ENCODE measurements at places on chromosomes 16 and 17.

GRCh38 chr16:23509782-23510163 lies 521 bp downstream of the GGA2 start:
- DNase-seq: no peak

DNA sequence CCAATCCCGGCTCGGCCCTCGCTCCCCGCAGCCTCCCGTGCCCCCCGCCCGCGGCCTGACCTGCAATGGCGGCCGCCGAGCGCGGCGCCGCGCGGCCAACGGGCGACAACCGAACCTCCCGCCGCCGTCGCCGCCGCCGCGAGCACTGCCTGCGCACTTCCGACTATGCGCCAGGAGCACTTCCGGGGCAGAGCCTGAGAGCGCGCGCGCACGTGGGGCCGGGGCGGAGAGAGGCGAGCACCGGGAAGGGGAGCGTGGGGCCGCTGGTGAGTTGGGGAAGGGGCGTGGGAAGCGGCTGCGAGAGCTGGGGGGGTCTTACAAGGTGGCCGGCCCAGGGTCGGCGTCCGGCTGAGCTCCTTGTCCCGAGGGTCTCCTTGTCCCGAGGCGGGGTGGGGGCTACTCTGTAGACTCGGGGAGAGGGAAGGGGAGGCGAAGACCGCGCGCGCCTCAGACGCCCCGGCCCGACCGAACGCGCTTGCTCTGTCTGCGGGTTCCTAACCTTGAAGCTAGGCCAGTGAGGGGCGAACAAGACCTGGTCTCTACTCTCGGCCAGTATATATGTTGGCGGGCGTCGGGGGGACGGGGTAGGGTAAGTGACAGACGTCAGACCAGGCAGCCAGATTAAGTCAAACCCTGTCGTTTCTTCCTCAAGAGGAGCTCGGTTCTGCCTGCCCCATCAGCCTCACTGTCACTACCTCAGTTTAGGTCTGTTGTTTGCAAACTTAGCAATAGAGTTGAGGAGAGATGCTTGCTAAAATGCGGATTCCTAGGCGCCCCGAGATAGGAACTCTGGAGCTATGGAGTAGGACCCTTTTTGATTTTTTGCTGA lies at the start of the genes CHTF8 and UTP4:
TSS of gene CHTF8 (minus strand) at position 165 of the 829 bp plus-strand sequence. CDS start 11,130 bp downstream, outside the sequence.
TSS of gene UTP4 (plus strand) at position 226 of the 829 bp plus-strand sequence. CDS start 811 bp downstream, outside the sequence.
- DNase-seq: peak; percentile 85

DNA sequence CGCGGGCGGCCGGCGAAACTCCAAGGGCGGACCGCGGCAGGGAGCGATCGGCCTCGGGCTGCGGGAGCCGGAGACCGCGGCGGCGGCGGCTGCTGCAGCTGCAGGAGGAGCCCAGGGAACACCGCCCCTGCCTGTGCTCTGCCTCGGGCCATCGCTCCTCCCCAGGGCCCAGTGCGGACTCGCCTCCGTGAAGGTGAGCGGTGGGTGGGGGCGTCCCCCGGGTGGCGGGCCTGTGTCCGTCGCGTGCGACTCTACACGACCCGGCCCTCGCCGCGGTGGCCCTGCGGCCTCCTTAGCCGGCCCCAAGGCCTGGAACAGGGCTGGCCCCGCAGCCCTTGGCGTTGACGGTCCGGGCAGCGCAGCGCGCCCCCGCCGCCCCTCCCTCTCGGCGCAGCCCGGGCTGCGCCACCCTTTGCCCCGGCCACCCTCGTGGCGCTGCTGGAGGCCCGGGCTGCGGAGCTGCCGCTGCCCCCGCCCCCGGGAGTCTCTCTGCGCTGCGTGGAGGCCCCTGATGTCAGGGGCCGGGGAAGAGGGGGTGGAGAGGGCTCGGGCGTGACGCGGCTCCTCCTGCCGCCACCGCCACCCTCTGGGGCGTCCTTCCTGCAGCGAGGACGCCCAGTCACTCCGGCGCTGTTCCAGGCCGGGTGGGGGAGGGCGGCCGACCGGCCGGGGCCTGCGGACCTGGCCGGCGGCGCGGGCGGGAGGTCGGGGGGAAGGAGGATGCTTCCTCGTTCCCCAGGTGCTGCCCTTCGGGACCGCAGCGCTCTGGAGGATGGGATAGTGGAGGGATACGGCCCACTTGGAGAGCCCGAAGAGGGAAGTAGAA lies 485 bp downstream of the DYNLL2 start:
- DNase-seq: peak; percentile 74

GRCh38 chr17:49194297-49194607 lies 16.1 kb downstream of the GNGT2 start:
- DNase-seq: no peak

GRCh38 chr16:85120006-85120340 lies 7.7 kb upstream of the CIBAR2 start:
- DNase-seq: no peak

- no peak for DNase-seq
Observed at GRCh38 chr16:5905935-5906334, 808.3 kb upstream of the EEF2KMT start.

DNA sequence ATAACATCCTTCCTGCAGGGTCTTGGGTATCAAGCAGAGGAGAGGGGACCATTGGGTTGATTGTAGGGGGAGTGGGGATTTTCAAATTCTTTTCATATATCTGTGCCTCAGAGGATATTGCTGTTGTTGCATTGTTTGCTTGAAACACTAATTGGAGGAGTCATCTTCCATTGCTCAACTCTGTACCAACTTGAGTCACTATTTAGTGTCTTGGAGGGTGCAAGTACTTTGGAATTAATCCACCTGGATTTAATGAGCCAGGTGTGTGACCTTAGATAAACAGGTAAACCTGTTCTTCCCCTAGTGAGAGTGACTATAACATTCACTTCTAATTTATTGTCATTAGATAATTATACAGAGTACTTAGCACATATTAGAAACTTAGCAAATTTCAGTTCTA lies 151.3 kb upstream of the CNTNAP4 start:
- DNase-seq: no peak

- DNase-seq: no peak
Observed at GRCh38 chr17:20995164-20995872, 47.5 kb downstream of the USP22 start.

DNA sequence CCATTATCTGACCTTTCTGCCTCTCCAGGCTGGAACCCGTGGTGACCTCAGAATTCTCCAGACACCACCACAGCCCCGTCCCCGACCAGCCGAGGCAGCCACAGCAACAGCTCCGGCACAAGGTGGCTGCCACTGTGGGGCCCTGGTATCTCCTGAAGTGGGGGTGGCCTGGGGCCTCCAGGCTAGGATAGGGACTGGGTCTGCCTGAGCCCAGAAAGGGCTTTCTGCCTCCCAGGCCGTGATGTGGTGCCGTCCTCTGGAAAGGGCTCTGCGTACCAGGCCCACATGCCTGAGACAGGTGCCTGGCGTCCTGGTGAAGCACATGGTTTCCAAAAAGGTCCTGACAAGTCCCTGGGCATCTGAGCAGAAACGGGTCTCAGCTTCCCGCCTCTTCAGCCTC lies 17.1 kb downstream of the FLYWCH1 start:
- DNase-seq: no peak

DNA sequence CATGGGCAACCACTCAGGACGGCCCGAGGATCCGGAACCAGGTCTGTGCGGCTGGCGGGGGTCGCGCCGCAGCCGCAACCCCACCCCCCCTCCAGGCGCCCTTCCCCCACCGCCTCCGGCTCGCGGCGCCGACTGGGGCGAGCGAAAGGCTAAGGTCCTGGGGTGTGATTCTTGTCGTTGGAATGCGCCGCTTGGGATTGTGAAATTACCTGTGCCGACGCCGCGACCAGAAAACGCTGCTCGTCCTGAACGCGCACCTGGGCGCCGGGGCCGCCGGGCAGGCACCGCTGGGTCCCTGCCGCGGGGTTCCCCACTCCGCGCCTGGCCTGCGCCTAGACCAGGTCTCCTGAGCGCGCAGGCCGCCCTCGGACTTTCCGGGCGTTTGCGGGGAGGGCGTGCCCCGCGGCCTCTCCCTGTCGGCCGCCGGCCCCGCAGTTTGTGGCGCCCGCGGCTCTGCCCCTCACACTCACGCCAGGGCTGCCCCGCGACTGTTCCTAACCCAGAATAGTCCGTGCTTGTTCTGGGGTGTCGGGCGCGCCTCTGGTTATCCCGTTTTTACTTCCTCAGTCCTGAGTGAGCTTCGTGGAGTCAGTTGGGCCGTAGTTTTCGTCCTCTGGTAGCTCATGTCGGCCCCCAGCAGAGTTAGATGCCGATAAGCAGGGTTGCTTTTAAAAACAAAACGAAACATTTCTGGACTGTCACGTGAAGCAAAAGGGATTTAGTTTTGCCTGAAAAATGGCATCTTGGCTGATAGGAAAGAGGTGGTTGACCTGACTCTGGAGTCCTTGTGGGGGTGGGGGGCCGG lies 147.2 kb downstream of the SPECC1 start:
- no peak for DNase-seq

DNA sequence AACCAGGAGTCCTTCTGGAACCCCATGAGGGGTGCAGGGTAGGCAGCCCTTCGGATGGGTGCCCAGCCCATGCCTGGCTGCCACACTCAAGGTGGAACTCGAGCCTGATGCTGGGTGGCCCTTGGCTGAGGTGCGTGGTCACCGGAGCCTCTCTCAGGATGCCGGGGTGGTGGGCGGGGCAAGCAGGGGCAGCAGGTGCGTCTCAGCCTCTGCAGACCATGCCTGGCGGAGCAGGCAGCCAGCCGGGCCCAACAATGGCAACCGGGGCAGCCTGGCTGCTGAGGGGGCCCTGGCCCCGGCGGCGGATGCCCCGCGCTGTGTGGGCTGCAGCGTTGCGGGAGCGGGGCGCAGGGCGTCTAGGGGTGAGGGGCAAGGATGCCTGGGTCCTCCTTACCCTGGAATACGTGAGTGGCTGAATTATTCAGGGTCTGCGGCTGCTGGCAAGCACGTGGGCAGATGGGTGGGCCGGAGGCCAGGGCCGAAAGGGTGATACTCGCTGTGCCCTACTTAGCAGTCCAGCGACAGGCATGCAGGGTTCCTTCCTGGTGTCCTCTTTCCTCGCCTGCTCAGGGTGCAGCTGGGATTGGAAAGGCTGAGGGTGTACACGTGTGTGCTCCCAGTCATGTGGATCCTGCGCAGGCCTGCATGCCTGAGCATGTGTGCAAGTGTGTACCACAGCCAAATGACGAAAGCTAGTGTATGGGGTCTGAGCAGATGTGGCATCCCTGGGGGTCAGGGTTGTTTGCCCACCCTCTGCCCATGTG lies 14.6 kb downstream of the MYO15A start:
- no peak for DNase-seq

DNA sequence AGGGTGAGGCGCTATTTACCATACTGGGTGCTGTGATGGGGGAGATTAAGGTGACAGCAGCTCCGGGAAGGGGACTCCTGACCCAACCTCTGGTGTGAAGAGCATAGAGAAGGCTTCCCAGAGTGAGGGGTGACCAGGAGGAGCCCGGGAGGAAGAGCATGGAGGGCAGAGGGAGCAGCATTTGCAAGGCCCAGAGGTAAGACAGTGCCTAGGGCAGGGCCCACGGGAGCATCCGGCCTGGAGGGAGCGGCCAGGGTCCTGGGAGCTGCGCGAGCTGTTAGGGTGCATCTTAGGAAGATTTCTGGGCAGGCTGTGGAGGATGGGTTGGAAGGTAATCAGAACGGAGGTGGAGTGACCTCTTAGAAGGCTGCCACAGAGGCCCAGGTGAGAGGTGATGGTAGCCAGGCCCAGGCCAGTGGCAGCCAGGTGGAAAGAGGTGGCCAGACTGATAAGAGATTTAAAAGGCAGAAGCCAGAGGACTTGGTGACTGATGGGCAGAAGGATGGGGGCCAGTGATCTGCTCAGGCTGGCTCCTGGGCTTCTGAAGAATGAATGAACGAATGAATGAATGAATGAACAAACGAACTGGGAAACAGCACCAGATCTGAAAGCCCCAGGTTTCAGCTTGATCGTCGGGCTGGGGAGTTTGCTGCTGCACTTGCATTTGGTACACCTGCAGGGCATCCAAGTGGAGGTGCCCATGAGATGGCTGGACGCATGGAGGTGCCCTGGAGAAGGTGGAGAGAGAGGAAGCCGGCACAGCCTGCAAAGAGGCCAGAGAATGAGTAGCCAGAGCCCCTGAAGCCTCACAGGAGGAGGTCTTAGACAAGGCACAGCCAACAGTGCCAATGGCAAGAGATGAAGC lies 13.0 kb upstream of the TMEM92 start:
- no peak for DNase-seq

DNA sequence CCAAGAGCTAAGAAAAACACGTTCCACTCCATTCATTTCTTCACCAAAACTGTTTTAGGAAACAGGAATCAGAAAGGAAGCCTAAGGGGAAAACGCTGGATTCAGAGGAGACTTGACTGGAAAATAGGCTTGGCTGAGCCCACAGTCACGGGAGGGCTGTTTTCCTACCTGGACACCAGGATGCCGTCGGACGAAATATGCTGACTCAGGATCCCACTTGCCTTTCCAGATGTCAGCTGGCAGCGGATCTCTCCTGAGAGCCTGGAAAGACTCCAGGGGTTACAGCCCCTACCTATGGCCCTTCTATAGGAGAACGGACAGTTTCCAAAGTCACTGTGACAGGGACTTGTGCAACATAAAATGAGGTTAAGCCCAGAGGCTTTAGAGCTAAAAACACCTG lies 245.1 kb downstream of the C16orf95 start:
- DNase-seq: no peak

DNA sequence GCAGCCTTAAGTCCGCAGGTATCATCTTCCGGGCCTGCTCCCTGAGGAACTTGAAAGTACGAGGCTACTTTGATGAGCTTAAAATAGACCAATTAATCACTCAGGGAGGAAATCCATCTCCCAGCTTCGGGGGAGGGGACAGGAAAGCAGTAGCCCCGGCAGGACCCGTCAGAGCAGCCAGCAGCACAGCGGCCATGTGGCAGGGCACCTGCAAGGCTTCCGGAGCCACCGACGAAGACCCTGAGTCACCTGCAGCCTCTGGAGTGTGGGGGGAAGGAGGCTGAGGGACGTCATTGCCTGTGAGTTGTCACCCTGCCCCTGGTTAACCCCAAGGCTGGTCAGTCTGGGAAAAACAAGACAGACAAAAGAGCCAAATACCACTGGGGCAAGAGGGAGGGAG lies 4.4 kb upstream of the CYB561 start:
- peak; percentile 10 for DNase-seq

DNA sequence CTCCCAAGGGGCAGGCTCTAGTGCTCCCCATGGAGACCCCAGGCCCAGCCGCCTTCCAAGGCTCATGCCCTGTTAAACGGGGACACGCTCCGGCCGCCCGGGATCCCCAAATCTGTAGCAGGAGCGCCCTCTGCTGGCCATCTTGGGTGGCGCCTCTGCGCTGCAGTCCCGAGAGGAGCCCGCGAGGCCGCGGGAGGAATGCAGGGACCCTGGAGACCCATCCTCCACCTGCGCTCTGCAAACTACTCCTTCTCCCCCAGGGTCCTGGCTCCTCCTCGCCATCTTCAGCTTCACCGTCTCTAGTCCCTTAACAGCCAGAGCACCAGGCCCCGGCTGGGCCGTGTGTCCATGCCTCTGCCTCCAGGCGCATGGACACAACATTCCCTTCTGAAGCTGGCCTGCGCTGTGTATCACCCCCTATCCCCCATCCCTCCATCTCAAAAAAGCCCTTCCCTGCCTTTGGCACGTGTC lies 23.6 kb upstream of the KRT17 start:
- DNase-seq: peak; percentile 80

GRCh38 chr17:67471118-67471517 lies 94.0 kb downstream of the PITPNC1 start:
- DNase-seq: no peak

Measured in stimulated activated naive CD4-positive, alpha-beta T cell treated with Interleukin-2 at 50 U/mL for 16 hours (primary cell).